Stimulated activated CD8-positive, alpha-beta memory T cell treated with anti-CD3 and anti-CD28 coated beads, Interleukin-7, amount 100 ng/mL, for 4 hours (primary cell): ENCODE measurements at places on chromosomes 1 and 21.

DNA sequence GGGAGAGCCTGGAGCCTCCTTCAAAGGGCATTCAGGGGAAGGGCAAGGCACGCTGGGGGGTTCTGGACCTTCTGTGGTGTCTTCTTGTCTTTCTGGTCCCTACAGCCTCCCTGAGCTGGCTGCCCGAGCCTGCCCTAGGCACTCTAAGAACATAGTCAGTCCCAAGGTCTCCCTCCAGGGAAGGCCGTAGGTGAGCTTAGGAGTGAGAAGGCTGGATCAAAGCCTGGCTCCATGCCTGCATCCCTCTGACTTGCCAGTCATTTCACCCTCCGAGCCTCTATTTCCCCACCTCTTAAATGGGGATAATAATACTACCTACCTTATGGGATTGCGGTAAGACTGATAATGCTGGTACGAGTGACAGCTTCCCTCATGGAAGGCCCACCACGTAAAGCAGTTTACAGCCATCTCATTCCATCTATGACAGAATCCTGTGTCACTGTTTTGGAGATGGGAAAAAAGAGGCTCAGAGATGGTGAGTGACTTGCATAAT, 20.8 kb downstream of the PTPRF start:
- DNase-seq, result no peak

- peak; percentile 6 for DNase-seq
Observed at GRCh38 chr1:30191154-30191702, 532.2 kb downstream of the MATN1 start.

- DNase-seq, result no peak
Observed at GRCh38 chr1:99674115-99675064, 28.5 kb downstream of the PALMD start.

GRCh38 chr1:86504137-86504479, 35.4 kb downstream of the CLCA1 start:
- DNase-seq, result no peak

GRCh38 chr1:192272732-192273131, 44.1 kb upstream of the RGS21 start:
- DNase-seq, result no peak

DNA sequence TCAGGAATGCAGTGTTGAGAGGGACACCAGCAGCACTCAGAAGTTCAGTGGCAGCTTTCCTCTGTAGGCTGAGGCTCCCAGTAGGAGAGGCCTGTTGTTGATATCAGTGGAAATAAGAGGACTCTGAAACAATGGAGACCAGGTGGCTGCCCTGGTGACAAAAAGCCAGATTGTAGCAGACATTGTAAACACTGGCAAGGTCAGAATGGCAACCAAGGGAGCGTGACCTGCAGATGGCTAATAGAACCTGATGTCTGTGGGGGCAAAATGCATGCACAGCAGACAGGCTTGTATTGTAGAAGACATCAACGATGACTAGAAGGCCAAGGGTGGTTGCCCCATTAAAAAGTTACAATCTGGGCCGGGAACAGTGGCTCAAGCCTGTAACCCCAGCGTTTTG, 53.1 kb upstream of the GPR37L1 start:
- DNase-seq, result no peak

DNA sequence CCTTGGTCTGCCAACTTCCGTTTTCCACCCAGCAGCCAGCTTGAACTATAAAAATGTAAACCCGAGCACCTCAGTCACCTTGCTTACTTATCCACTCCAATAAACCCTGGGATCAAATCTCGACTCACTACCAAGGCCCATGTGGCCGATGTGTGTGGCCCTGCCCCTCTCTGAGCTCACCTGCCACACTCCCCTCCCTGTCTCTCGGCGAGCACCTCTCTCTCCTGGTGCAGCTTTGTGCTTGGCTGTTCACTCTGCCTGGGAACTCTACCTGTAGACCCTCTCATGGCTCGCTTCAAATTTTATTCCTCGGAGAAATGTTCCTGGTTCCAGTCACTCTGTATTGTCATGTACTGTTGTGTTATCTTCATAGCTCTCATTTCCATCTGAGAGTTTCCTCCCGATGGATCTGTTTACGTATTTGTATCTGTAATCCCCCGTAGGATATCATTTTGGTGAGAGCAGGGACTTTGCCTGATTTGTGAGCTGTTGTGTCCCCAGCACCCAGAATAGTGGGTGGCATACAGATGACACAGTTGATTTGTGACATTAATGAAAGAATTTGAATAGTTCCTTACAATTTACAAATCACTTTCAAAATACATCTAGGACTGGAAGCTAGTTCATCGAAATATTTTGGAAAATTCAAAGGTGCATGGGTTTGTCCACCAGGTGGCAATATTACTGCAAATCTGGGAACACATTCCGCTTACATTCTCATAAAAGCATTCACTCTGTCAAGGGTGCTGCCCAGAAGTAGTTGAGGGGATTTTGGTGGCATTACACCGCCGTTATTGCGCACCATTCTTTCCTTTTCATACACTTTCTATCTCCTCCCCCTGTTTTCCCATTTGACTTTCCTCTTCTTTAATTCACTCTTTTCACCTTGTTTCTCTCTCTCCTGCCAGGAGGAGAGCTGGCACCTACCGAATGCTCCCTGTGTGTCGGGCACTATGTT, 95.3 kb downstream of the ABCA4 start:
- no peak for DNase-seq

DNA sequence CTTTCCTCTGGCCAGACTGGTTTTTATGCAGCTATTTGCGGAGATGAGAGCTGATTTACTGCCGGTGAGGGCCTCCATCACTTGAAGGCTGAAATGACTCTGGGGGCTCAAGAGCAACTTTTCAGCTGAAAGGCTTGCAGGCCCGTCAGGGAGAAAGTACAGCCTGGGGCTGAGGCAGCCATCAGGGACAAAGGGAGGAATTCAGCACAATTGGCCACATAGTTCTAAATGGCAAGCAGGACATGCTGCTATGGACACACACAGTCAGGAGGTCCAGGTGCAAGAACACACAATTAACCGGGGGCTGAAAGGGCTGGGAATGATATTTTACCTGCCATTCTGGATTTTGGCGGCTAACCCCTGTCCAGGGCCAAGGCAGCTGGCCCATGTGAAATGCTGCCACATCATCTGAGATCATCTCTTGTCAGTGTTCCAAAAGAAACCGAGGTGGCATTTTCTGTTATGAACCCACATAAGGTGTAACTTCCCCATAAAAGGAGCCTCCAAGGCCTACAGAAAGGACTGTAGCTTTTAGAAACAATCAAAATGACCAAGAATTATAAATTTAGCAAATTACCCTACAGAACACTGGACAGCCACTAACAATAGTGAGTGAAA, 58.2 kb downstream of the LMX1A start:
- DNase-seq, result no peak

DNA sequence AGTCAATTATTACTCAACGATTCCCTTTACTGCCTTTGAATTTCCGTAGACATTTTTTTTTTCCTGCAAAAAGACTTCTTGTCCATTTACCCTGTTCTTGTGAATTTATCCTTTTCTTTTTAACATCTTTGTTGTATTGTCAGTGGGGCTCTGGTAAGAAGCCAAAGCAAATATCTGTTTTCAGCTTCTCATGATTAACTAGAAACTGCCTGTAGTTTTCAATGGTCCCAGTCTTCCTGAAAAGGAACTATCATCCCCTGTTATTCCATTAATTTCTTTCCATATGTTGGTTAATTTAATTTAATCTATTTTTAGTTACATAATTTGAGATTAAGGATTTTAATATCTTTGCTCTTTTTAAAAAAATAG, 28.0 kb downstream of the SH3BGR start:
- DNase-seq, result no peak

- no peak for DNase-seq
Observed at GRCh38 chr1:2406451-2407041, 5.8 kb downstream of the PEX10 start.

GRCh38 chr1:236122176-236122575, 20.2 kb upstream of the GPR137B start:
- no peak for DNase-seq

GRCh38 chr21:45844181-45844580, 137.4 kb upstream of the COL6A1 start:
- DNase-seq, result no peak

- no peak for DNase-seq
Observed at GRCh38 chr1:37031871-37032270, 2.4 kb downstream of the GRIK3 start.

GRCh38 chr1:209875515-209875914, 47.7 kb downstream of the UTP25 start:
- no peak for DNase-seq

DNA sequence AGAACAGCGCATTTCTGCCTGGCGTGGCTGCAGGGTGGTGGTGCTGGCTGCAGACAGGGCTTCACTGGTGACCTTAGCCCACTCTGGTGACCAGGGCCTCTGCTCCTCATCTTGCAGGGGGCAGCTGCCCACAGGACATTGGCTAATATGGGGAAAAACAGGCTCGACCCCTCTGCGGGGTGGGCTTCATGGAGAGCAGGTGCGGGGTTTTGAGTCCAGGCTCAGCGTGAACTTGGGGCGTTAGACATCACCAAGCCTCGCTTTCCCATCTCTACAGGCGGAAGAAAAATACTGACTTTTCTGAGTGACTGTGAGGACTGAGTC, 24.4 kb downstream of the LHX4 start:
- no peak for DNase-seq

DNA sequence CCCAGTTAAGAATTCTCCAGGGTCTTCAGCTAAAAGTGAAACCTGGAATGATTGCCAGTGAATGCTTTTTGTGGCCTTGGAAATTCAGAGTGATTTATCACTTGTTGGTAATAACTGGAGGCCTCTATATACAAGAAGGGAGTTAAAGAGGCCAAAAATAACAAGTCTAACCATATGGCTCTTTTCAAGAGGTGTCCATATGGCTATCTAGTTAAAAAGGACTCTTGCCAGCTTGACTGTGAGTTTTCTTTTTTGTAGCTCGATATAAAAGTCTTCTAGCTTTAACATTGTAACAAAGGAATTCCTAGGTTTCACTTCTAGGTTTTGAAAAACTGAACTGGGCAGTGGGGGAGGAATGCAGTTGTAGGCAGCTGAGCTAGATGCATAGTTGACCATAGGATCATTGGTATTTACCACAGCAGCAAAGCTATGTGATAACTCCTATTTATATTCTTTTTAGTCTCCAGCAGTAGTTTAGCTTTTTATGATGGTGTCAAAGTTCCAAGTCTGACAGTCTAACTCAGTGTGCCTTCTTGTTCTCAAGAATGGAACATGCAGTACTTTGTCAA, 44.4 kb downstream of the CACHD1 start:
- no peak for DNase-seq
